ENCODE measurements at places on chromosomes 2 and 18.

DNA sequence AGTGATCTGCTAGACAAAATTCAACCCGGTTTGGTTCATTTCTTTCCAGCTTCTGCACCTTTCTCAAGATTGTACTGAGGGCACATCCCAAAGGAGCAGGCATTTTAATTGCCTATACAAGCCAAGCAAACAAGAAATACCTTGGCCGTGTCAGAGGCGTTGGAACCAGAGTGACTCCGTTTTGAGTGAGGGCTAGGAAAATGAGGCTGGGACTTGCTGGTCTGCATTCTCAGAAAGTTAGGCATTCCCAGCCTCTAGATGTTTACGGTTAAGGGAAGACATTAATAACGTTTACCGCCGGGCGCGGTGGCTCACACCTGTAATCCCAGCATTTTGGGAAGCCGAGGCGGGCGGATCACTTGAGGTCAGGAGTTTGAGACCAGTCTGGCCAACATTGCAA is 1.5 kb upstream of the GEMIN6 start:
- no peak for DNase-seq

DNA sequence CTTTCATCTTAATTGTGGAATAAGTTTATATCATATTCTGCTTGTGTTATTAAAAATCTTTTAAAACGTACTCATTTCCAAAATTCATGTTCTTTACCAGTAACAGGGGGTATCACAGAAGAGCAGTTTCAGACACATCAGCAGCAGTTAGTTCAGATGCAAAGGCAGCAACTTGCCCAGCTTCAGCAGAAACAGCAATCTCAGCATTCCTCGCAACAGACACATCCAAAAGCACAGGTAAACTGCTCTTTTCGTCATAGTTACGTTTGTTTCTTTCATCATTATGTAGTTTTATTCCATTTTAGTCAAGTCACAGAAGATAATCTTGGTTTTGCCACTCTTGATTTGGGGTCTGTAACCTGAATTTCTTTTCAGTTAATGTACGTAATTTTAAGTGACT is 93.5 kb upstream of the KIF5C start:
- DNase-seq: no peak

- DNase-seq: no peak
Measured at GRCh38 chr18:74284191-74284979, 7.4 kb downstream of the CYB5A start.

DNA sequence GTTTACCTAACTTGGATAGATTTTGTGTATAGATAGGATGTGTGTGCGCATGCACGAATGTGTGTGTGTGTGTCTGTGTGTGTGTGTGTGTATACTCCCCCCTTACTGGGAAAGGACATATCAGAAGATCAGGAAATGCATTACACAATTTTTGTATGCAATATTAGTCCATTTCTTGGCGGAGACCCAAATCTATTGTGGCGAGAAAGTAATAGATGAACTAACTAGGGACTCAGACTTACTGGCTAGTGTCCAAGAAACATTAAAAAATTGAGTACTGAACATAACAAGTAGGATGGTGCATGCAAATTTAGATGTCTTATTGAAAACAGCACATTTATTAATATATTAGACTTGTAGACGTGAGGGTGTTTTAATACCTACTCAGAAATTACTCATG is 1036.5 kb upstream of the FANCL start:
- DNase-seq: no peak

- DNase-seq: no peak
Measured at GRCh38 chr2:43126817-43127207, 99.6 kb downstream of the ZFP36L2 start.

DNA sequence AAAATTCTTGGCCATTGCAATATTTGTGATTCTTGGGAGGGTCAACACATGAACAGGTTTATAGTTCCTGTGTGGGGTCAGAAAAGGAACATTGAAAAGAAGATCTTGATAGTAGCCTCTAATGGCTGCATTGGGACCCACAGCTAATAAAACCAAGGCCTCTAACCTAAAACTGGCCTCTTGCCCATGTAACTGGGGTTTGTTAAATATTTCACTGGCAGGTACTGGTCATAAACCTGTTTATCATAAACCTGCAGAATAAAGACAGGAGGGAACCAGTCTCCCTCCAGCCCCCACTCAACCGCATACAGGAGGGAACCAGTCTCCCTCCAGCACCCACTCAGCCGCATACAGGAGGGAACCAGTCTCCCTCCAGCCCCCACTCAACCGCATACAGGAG is 125.3 kb downstream of the PXDN start:
- no peak for DNase-seq
